ENCODE measurements at places on chromosomes 4 and X.

GRCh38 chr4:125168531-125168930 is 146.2 kb upstream of the FAT4 start:
- DNase-seq, result no peak

DNA sequence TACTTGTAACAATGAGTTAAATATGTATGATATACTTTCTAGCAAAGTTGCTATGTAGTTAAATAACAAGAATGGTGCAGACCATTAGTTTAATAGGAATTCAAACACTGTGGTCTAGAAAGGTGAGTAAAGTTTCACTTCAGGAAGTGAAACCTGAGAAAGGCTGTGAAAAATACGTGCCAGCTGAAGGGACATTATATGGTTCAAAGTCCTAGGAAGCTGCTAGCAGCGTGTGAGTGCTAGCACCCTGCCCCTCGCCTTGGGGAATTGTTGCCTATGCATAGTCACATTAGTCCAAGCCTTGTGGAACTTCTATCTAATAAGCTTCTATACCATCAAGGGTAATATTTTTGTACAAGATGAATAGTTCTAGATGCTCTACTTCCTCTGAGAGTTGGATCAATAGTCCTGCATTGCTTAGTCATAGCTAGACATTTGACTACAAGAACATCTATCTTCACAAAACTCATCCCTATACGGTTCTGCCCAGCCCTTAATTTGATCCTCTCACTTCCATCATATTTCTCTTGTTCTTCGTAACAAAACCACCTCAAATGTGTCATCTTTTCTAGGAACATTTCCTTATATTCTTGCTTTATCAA is 45.8 kb upstream of the ARSJ start:
- no peak for DNase-seq

DNA sequence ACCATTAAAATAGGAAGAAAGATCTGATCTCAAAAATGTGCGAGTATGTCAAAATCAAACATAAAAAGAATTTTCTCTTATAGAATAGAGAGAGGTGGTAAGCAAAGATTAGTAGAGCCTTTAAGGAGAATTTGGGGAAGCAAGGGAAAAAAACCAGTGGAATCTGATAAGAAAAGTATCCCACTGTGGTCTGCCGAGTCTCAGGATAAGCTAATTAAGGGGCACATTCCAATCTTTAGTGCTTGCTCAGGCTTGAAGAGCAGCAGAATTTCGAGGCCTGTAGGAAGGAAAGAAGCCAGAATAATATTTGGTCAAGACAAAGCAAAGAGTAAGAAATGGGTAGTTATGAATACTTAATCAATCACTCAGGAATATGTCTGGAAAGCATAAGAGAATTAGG is 13.0 kb downstream of the STATH start:
- no peak for DNase-seq

DNA sequence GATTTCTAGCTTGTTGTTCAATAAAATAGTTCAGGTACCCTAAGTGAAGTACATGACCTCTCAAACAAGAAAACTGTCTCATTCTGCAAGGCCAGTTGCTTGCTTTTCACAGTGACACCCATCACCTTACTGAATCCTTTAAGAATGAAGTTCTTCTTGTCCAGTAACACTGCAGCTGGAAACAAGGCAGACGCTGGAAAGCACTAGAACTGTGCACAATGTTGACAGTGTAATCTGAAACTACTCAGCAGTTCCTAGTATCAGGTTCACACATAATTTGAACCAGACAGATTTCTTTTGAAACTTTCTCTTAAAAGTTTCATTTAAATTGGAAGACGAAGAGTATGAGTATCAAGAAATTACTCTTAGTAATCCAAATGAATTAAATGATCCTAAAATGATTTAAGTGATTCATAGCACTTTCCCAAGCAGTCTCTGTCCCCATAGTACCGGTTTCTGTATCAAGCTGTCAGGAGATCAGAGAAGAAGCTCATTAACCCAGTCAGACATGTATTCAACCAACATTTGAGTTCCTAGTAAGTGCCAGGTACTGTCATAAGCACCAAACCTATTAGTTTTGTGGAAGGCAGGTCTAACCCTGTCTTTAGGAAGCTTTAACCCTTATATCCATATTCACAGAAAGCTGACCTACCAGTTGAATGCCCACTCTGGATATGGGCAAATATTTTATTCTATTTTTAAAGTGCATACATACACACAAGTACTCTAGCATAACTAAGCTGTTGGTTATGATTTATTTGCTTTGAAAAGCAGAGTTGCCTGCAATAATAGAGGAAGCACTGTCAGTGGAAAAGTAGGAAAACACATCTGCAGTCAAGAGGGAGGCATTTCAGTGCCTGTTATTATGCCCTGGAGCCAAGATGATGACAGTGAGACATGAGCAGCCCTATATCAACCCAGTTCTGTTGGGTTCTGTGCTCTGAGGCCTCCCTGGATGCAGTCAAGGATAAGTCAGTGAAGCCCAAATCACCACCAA is 63.6 kb downstream of the PALLD start:
- DNase-seq, result no peak

DNA sequence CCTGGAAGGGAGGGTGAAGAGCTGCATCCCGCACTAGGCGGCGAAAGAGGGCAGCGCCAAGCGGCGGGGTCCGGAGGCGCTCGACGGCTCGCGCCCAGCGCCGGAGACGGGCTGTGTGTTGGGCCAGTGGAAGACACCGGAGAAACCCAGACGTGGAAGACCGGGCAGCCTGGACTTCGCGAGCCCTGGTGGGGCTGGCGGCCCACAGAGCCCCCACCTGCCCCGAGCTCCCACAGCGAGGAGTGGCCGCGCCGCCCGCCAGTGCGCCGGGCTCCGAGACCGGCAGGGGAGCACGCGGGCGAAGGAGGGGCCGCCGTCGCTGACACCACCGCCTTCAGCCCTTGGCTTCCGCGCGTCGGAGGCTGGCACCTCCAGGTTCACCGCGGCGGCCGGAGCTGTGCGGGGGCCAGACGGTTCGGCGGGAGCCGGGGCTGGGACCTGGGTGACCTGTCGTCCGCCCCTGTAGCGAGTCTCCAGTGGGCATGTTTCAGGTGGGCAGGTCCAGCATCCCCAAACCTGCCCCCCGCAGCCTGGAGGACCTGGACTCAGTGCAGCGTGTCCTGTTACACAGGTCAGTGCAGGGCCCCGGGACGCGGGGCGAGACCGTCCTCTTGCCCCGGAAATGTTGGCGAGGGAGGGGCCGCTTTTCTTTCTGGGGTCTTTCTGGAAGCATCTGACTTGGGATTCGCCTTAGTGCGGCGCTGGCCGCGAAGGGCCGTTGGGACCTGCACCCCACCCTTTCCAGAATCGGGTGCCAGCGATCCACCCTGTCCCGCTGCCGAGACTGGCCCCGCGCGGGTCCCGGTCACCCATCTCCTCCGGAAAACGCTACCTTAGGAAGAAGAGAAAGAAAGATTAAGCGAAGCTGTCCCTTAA is 9.6 kb upstream of the INTU start:
- no peak for DNase-seq

DNA sequence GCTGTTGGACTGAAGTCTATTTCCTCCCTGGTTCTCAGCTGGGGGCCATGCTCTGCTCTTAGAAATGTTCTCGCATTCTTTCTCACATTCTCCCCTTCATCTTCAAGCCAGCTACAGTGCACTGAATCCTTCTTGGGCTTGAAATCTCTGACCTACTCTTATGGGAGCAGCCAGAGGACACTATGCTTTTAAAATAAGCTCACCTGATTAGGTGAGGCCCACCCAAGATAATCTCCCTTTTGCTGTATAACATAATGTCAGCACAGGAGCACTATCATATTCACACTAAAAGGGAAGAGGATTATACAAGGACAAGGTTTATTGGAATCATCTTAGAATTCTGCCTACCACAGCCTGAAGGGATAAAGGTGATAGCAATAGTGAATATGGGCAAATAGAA is 146.3 kb downstream of the ZNF674 start:
- no peak for DNase-seq

DNA sequence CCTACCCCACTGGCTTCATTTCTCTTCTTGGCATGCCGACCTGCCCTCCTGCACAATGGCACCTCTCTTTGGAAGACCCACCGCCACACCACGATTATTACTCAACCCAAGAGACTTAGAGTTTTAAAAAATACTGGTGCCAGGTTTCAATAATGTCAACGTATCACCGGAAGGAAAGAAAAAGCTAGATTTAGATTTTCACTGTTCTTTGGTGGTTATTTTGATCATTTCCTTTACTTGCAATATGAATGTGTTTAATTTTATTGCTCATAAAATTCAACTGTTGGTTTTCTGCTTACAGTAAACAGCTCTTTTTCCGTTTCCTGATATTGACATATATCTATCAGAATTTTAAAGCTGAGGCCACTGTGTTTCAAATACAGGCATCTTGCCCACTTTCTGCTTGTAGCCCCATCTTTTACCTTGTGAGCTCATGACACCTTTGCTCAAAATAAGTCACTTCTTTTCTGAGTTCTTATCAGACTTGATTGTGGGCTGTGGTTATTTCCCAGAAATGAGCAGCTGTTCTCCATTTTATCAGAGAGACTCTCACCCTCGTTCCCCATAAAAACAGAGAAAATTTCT is 439.1 kb downstream of the INPP4B start:
- no peak for DNase-seq

DNA sequence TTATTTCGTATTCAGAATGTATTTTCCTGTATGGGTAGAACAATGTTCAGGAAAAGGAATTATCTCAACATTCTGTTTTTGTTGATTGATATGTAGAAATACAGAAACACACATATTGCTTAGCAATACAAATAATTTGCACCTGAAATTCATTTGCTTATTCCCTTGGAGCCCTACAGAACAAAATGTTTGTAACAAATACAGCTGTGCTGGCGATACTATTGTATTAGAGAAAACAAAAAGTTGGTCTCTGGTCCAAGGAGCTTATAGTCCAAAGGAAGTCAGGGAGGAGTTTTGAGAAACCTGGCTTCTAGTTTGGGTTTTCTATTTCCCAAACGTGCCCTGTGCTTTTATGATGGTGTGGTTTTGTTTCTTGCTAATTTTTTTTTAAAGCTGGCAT is 37.8 kb upstream of the CAPN6 start:
- no peak for DNase-seq

GRCh38 chr4:144374065-144374464 is 233.5 kb upstream of the GYPA start:
- no peak for DNase-seq

GRCh38 chr4:48898733-48899431 is 7.7 kb downstream of the OCIAD2 start:
- DNase-seq, result no peak

GRCh38 chr4:2292646-2293108 is 30.8 kb upstream of the MXD4 start:
- no peak for DNase-seq

- DNase-seq, result no peak
Measured at GRCh38 chrX:20547611-20548051, 280.9 kb upstream of the RPS6KA3 start.

DNA sequence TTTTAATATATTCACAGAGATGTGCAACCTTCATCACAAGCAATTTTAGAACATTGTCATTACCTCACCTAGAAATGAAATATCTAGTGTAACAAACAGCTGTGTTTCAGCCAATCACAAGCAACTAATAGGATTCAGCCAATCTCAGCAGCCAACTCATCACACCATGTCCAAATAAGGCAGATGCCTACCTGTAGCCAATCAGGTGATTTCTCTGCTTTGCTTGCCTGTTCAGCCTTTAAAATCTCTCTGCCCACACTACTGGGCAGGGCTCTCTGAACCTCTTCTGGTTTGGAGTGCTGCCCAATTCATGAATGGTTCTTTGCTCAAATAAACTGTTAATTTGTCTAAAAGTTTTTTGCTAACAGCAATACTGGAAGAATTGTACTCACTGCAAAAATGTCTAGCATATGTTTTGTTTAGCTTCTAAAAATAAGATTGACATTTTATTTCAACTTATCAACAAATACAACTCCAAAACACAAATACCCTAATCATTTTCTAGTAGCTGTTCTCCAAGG is 52.4 kb upstream of the IGFBP7 start:
- DNase-seq, result no peak

DNA sequence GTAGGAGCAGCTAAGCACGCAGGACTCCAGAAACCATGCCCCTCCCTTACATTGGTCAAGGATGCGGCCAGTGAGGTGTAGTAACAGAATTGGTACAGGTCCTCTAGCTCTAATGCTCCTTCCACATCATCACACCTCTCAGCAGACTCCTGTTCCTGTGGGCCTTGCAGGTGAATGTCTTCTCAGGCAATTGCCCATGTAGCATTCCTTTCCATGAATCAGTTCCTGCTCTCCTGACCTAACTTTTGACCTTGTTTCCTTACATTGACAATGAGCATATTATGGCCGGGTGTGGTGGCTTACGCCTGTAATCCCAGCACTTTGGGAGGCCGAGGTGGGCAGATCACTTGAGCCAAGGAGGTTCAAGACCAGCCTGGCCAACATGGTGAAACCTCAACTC is 31.3 kb downstream of the MAP7D3 start:
- DNase-seq, result no peak

- DNase-seq, result peak; percentile 39
Measured at GRCh38 chrX:153554519-153555167, 37.2 kb downstream of the ATP2B3 start.

DNA sequence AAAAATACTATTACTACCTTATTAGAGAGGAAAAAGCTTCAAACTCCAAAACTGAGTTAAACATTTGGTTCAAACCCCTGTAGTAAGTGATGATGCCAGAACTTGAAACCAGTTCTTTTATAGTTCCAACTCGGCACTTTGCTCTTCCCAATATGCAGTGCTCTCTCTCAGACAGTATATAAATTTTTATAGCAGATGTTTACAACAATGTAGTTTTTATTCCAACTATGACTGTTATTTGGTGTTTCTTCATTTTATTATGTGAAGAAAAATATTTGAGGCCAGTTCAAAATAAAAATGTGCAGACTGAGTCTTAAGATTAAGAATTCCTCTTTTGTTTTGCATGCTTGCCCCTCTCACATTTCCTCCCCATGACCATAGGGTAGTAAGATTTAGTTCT is 2.9 kb upstream of the PPP4R3C start:
- no peak for DNase-seq

DNA sequence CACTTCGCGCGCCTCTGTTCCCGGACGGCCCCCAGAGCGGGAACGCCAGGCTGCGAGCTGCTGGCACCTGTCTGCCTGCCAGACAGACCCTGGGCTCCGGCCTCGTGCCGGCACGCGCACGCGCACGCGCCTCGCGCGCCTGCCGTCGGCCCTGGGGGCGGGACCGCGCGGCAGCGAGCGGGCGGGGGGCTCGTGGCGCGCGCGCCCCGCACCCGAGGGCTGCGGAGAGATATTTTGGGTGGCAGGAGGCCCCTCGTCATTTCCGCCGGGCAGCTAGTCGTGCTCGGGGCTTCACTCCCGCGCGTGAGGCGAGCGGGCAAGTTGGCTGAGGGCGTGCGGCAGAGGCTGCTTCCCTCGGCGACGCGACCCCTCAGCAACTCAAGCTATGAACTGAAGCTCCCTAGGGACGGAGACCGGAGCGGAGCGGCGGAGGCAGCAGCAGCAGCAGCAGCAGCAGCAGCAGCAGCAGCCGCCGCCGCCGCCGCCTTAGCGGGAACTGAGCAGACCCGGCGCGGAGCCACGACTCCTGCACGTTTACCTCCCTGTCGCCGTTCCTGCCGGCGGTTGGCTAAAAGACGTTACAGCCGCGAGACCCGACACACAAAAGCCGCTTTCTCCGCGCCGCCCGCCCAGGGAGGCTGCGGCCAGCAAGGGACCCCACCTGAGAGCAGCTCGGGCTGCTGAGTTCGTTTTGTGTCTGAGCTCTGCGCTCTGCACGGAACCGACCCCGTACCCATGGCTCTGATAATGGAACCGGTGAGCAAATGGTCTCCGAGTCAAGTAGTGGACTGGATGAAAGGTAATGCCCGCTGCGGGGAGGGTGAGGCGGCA is at the start of gene CNKSR2:
CNKSR2 (plus strand) TSS at position 256 of the 831 bp plus-strand sequence; CDS start at position 736, 480 bp downstream.
- peak; percentile 53 for DNase-seq

- DNase-seq, result no peak
Measured at GRCh38 chr4:158666892-158667291, 4.8 kb downstream of the C4orf46 start.

- no peak for DNase-seq
Measured at GRCh38 chr4:36386691-36387090, 105.3 kb downstream of the DTHD1 start.

Measured in stimulated activated CD4-positive, alpha-beta T cell treated with anti-CD3 and anti-CD28 coated beads, Interleukin-4, amount 100 ng/mL, for 48 hours (primary cell).